ENCODE measurements at places on chromosomes 7 and 10. TPM values are rescaled to one million over a fixed set of nuclear protein-coding genes. Genes with fewer than 3 reads are reported as not detected.

The TMEM139 gene
- 11.5 TPM for total RNA-seq

The NEUROG3 gene
- total RNA-seq: not detected

The DDX56 gene
- total RNA-seq: 51.0 TPM

The LHFPL3 gene
- not detected for total RNA-seq

The SPDYE6 gene
- not detected for total RNA-seq

The PIP gene
- not detected for total RNA-seq

Measured in ascending aorta (tissue), 2 donors.